ENCODE measurements at places on chromosomes 2 and 18.

DNA sequence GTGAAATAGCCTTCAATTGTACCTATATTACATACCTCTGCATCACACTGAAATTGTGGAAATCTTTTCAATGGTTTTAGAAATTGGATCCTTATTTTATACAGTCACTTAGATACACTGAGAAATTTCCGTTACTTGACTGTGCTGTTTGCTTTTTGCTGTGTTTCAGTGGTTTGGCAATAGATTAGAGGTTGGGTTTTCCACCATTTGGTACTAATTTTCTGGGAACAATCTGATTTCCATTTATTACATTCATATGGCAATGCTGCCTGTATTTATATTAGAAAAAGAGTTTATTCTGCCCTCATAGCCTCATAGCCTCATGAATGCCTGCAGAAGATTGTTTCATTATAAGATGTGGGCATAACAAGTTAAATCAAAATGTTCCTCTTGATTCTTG, 285.0 kb downstream of the GULP1 start:
- DNase-seq = no peak
- H3K27me3 ChIP-seq = no peaks in the 10 kb centered on the region

- no peaks in the 10 kb centered on the region for H3K36me3 ChIP-seq
- H3K4me1 ChIP-seq = peaks cover 4% of the 10 kb centered on the region
- no peak for DNase-seq
- H3K27ac ChIP-seq = no peak overlapping the region
- no peak overlapping the region for H3K4me3 ChIP-seq
Observed at GRCh38 chr2:119229716-119230115, 6.1 kb downstream of the STEAP3 start.

DNA sequence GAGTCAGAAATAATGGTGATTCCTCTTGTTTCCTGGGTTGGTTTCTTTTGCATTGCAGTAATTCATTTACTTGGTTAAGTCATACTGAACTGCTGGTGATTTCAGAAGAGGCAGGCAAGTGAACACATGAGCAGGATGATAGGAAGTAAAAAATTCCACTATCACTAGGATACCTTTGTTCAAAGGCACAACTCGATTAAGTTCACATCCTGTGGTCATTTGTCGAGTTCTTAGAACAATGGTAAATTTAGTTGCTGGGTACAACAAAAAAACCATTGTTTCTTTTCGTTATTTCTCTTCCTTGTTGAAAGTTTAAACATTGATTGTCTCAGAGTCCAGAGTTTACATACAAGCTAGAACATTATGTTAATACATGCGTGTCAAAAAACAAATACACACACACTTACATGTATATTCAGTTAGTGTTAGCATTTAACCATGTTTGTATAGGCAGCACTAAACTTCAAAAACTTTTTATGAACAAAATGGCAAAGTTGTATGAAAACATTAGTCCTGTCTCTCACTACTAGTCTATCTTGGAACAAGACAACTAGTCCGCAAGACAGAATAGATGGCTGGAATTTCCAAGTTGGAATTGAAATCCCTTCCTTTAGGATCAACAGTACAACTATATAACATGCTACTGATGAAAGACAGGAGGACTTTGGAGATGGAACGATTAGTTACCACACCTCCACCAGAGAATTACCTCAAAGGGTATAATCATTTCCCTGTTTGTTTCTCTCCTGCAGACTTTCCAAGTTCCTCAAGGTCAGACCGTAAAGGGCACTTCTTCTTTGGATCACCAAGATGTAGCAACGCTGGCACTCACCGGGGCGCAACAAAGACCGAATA, 26.2 kb downstream of the STK39 start:
- no peak overlapping the region for H3K27ac ChIP-seq
- DNase-seq = no peak
- no peak overlapping the region for H3K4me3 ChIP-seq
- no peaks in the 10 kb centered on the region for H3K27me3 ChIP-seq

- no peak for DNase-seq
- H3K27ac ChIP-seq = no peak overlapping the region
- H3K4me1 ChIP-seq = peaks cover 21% of the 10 kb centered on the region
- no peaks in the 10 kb centered on the region for H3K36me3 ChIP-seq
Observed at GRCh38 chr18:56563568-56563967, 74.8 kb downstream of the TXNL1 start.

- H3K27ac ChIP-seq = no peak overlapping the region
- no peaks in the 10 kb centered on the region for H3K36me3 ChIP-seq
- H3K27me3 ChIP-seq = no peaks in the 10 kb centered on the region
Observed at GRCh38 chr2:215755641-215756345, 257.6 kb downstream of the MREG start.

DNA sequence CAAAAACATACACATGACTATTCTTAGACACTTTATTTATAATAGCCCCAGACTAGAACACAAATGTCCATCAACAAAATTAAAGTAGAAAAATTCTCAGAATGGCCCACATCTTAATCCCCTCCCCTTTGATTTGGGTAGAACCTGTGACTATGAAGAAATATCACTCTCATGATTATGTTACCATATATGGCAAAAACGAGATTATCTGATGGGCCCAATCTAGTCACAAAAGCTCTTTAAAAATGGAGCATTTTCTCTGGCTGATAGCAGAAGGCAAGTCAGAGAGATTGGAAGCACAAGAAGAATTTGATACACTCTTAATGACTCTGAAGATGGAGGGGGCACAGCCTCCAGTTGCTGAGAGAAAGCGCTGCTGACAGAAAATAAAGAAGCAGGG, 39.6 kb downstream of the METTL4 start:
- no peaks in the 10 kb centered on the region for H3K36me3 ChIP-seq
- no peaks in the 10 kb centered on the region for H3K4me1 ChIP-seq
- no peaks in the 10 kb centered on the region for H3K27me3 ChIP-seq
- no peak overlapping the region for H3K4me3 ChIP-seq

DNA sequence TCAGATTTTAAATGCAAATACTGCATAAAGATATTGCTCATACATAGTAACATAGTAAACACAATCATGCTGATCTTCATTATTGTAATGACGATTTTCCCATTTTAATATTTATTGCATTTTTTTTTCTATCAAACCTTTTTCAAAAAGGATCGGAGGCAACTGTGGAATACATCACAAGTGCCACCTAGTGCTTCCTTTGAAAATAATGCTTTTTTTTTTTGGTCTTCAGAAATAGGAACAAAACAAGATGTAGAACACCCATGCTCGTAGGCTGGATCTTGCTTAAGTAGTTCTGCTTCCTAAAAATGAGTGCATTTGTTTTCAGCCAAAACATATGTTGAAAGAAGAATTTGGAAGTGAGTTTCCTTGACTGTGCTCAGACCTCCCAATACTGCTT, 35.7 kb upstream of the GPR155 start:
- no peak for DNase-seq

- H3K27ac ChIP-seq = no peak overlapping the region
- H3K27me3 ChIP-seq = no peaks in the 10 kb centered on the region
- DNase-seq = peak; percentile 51
- no peaks in the 10 kb centered on the region for H3K36me3 ChIP-seq
- no peaks in the 10 kb centered on the region for H3K4me1 ChIP-seq
- H3K4me3 ChIP-seq = no peak overlapping the region
Observed at GRCh38 chr2:174748948-174749347, 15.3 kb downstream of the CHRNA1 start.

DNA sequence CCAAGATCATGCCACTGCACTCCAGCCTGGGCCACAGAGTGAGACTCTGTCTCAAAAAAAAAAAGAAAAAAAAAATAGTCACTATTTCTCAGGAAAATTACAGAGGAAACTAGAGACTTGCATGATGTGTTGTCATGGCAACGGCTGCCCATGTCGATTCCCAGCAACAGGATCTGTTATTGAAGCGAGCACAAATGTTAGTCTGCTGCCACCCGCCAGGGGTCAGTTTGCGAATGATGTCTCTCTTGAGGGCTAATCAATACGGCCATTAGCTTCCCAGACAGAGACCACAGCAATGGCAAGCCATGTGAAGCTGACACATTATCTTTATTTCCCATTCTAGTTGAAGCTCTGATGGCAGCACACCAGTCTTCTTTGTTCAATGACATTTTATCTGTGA, 32.4 kb upstream of the ACYP2 start:
- H3K4me3 ChIP-seq = no peak overlapping the region
- H3K36me3 ChIP-seq = no peaks in the 10 kb centered on the region
- no peaks in the 10 kb centered on the region for H3K27me3 ChIP-seq
- DNase-seq = no peak
- H3K4me1 ChIP-seq = no peaks in the 10 kb centered on the region
- no peak overlapping the region for H3K27ac ChIP-seq

GRCh38 chr2:31234683-31235503, 941 bp downstream of the EHD3 start:
- no peak overlapping the region for H3K27ac ChIP-seq
- no peaks in the 10 kb centered on the region for H3K36me3 ChIP-seq
- no peak for DNase-seq
- H3K4me3 ChIP-seq = peak overlapping the region; percentile 40

DNA sequence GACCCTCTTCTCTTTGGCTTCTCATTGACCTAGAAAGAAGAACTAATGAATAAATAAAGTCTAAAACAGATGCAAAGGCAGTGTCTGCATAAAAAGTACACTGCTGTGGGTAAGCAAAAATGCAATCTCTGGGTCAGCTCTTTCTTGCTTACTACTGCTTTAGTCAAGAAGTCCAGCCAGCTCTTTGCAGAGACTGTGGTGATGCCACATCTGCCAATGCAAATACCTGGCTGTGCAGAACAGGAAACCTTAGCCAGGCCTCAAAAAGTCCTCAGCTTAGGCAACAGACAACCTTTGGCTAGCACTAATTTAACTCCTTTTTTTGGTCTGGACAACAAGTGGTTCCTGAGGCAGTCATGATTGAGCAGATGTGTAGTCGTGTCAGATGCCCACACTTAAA, 73.6 kb upstream of the RND3 start:
- no peak for DNase-seq
- H3K4me1 ChIP-seq = no peaks in the 10 kb centered on the region
- no peak overlapping the region for H3K27ac ChIP-seq
- H3K36me3 ChIP-seq = no peaks in the 10 kb centered on the region

DNA sequence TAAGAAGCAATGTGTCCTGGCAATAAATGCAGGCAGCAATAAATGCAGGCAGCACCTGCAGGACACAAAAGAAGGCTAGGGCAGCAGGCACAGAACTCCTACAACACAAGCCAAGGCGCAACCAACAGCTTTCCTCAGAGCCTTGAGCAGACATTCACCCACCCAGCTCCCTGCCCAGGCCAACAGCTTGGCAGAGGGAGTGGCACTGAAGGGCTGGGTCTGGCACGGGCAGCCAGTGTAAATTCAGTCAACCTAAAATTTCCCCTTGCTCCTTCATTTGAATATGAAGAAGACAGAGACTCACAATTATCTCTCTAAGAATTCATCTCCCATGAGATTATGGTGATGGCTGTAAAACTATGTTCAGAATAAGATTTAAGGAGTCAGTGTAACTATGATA, 35.4 kb downstream of the AAK1 start:
- H3K4me1 ChIP-seq = peaks cover 48% of the 10 kb centered on the region
- H3K27ac ChIP-seq = peak overlapping the region; percentile 70
- DNase-seq = peak; percentile 68
- no peaks in the 10 kb centered on the region for H3K36me3 ChIP-seq
- H3K27me3 ChIP-seq = no peaks in the 10 kb centered on the region
- H3K4me3 ChIP-seq = no peak overlapping the region

- H3K36me3 ChIP-seq = no peaks in the 10 kb centered on the region
- no peak overlapping the region for H3K27ac ChIP-seq
- no peaks in the 10 kb centered on the region for H3K4me1 ChIP-seq
- no peaks in the 10 kb centered on the region for H3K27me3 ChIP-seq
- H3K4me3 ChIP-seq = no peak overlapping the region
Observed at GRCh38 chr2:15652801-15653200, 61.1 kb downstream of the DDX1 start.

GRCh38 chr18:49561289-49562193, at the start of gene LIPG:
LIPG (plus strand) TSS chr18:49562057; CDS start chr18:49562309, 252 bp downstream.
- peak within 1 kb of the TSS; percentile 91 for H3K4me3 ChIP-seq
- no peaks in the 10 kb centered on the region for H3K27me3 ChIP-seq
- peak within 1 kb of the TSS; percentile 54 for H3K27ac ChIP-seq
- DNase-seq = peak; percentile 88
- peaks cover 7% of the 10 kb centered on the region for H3K36me3 ChIP-seq
- peaks cover 14% of the 10 kb centered on the region for H3K4me1 ChIP-seq

GRCh38 chr18:5518179-5518770, 25.5 kb downstream of the EPB41L3 start:
- H3K4me3 ChIP-seq = no peak overlapping the region
- no peaks in the 10 kb centered on the region for H3K36me3 ChIP-seq
- no peaks in the 10 kb centered on the region for H3K27me3 ChIP-seq
- no peak for DNase-seq
- no peak overlapping the region for H3K27ac ChIP-seq

DNA sequence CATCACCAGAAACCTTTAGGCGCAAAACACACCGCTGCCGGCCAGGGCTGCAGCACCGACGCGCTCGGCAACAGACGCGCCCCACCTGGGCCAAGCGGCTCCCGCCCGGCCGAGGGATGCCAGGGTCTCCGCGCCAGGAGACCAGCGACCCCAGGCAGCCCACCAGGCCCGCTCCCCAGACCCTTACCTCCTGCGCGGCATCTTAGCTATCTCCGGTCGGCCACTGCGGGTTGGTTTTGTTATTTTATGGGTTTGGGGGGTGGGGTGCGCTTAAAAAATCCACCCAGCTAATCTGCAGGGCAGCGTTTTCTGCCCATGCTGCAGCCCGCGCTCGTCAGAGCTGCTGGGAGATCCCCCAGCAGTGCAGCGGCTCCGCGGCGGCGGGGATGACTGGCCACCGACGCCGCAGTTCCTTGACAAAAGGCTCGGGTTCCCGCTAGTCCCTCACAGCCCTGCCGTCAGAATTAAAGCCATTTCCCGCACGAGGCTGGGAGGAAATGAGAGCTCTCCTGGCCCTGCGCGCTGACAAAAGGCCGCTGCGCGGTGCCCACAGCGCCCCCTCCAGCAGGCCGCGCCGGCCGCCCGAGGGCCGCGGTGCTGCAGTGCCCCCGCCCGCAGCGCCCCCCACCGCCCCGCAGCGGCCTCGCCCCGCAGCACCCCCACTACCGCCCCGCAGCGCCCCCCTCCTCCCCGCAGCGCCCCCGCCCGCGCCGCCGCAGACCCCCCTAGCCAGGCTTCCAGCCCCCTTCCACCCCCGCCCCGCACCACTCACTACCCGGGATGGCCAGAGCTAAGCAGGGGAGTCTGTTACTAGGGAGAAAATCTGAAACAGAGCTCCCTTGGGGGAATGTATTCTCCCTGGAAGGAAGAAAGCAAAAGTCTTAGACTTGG, at the start of gene ADD2:
Gene ADD2 (minus strand): TSS at position 502 of the 891 bp plus-strand sequence. CDS start 61,792 bp downstream, outside the sequence.
- peak; percentile 26 for DNase-seq
- no peaks in the 10 kb centered on the region for H3K27me3 ChIP-seq
- no peaks in the 10 kb centered on the region for H3K36me3 ChIP-seq
- H3K4me3 ChIP-seq = peak within 1 kb of the TSS; percentile 43
- H3K27ac ChIP-seq = no peak within 1 kb of the TSS

GRCh38 chr2:17972991-17973390, 94.5 kb downstream of the KCNS3 start:
- no peak for DNase-seq
- H3K27me3 ChIP-seq = no peaks in the 10 kb centered on the region
- H3K27ac ChIP-seq = no peak overlapping the region
- H3K4me1 ChIP-seq = no peaks in the 10 kb centered on the region
- H3K36me3 ChIP-seq = no peaks in the 10 kb centered on the region

DNA sequence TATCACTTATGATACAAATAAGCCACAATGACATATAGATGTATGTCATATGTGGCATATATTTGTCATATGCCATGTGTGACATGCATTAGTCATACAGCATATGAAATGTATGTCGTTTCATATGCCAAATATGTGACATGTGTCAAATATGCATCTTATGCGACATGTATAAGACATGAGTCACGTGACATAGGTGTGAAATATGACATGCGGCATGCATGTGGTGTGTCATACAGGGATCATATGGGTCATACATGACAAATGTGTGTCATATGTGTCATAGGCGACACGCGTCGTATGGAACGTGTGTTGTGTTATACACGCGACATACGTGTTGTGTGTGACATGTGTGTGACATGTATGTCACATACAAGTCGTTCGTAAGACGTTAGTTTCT, 2154.0 kb upstream of the PIK3C3 start:
- no peak overlapping the region for H3K27ac ChIP-seq
- no peaks in the 10 kb centered on the region for H3K4me1 ChIP-seq
- H3K4me3 ChIP-seq = no peak overlapping the region
- no peaks in the 10 kb centered on the region for H3K27me3 ChIP-seq
